ENCODE measurements at places on chromosomes 7 and 10. TPM values are rescaled to one million over a fixed set of nuclear protein-coding genes. Genes with fewer than 3 reads are reported as not detected.

- no peak for DNase-seq
Measured at GRCh38 chr10:7703140-7703539, at the start of gene ITIH2. Gene ITIH2 (plus strand): TSS chr10:7703316. CDS start chr10:7703435, 119 bp downstream.

PON1 gene
- total RNA-seq: not detected

DNA sequence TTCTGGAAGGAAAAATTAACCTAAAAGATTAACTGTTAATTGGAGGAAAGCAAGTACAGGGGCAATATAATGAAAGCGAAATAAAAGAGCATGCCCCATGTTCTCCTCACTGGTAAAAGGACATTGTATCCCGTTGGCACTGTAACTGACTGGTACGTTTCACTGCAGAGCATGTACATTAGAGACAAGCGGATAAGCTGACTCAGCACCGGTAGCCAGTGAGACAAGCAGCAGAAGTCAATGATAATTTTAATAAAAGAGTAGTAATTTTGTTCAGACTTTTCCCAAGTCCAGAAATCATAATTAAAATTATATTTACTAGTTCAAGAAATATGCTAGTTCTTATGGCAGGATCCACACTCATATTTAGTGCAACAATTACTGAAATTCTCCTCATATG, 161.5 kb upstream of the VWC2 start:
- no peak for DNase-seq

- no peak for DNase-seq
Measured at GRCh38 chr10:103510791-103511752, 17.6 kb downstream of the NEURL1 start.

TCF7L2 gene
- total RNA-seq: 15.5 TPM

GRCh38 chr7:135169964-135170273, 588 bp downstream of the CYREN start:
- DNase-seq: no peak

TMEM139 gene
- 1.1 TPM for total RNA-seq

- no peak for DNase-seq
Measured at GRCh38 chr7:21898265-21898930, 47.3 kb downstream of the CDCA7L start.

Data from glomerular endothelial cell (primary cell).